ENCODE measurements at places on chromosomes 12 and 14.

GRCh38 chr14:56270921-56271320 lies 152.7 kb downstream of the PELI2 start:
- DNase-seq, result no peak

GRCh38 chr12:68899251-68899771 lies 33.7 kb downstream of the CPM start:
- no peak for DNase-seq

DNA sequence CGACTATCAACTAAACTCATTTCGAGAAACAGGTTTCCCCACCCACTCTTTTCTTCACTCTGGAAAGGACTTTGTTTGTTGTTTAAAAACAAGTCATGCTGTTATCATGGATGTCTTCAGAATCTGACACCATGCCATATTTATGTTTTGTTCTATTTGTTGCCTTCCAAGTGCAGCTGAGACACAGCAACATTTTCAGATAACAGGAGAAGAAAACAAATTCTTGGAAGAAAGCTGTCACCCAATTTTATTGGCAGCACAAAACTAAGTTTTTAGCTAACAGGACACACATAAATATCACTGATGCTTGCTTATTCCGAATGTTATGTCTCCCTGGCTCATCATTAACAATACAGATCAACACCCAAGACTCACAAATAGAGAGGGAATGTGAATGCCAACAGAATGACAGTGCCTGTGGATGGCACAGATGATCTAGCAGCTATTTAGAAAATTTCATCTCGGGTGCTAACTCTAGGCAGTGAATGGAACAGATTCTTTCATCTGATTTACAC lies 147.9 kb downstream of the RPS29 start:
- DNase-seq, result no peak

DNA sequence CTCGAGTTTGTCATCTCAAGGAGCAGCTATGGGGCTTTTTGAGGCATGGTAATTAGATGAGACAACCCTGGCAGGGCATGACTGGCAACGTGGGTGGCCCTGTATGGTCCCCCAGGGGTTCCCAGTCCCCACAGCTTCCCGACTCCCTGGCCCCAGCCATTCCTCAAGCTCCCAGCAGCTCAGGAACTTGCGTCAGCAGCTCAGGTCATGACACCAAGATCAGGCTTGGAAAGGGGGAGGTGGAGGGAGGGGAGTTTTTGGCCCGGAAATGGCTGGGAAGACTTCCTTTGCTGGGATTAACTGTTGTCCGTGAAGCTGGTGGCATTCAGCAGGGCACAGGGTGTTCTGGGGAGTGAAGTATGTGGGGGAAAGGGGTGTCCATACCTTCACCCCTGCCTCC lies 10.4 kb upstream of the NRIP2 start:
- DNase-seq, result no peak
